Omental fat pad (tissue), 4 donors: ENCODE measurements at places on chromosomes 16 and 17. TPM values are rescaled to one million over a fixed set of nuclear protein-coding genes. Genes with fewer than 3 reads are reported as not detected.

The BBS2 gene
- 37.5 TPM for total RNA-seq

The GRB7 gene
- not detected for total RNA-seq

The PCYT2 gene
- 36.5 TPM for total RNA-seq

The CPHXL gene
- total RNA-seq, result not detected

The OTOA gene
- total RNA-seq, result 1.2 TPM

The ITGAL gene
- 20.2 TPM for total RNA-seq

The C16orf92 gene
- total RNA-seq, result not detected

GRCh38 chr17:58238147-58238634 lies at the start of gene LPO:
TSS of gene LPO (plus strand) at chr17:58238584. CDS start at chr17:58242980, 4,396 bp downstream.
- DNase-seq, result no peak

DNA sequence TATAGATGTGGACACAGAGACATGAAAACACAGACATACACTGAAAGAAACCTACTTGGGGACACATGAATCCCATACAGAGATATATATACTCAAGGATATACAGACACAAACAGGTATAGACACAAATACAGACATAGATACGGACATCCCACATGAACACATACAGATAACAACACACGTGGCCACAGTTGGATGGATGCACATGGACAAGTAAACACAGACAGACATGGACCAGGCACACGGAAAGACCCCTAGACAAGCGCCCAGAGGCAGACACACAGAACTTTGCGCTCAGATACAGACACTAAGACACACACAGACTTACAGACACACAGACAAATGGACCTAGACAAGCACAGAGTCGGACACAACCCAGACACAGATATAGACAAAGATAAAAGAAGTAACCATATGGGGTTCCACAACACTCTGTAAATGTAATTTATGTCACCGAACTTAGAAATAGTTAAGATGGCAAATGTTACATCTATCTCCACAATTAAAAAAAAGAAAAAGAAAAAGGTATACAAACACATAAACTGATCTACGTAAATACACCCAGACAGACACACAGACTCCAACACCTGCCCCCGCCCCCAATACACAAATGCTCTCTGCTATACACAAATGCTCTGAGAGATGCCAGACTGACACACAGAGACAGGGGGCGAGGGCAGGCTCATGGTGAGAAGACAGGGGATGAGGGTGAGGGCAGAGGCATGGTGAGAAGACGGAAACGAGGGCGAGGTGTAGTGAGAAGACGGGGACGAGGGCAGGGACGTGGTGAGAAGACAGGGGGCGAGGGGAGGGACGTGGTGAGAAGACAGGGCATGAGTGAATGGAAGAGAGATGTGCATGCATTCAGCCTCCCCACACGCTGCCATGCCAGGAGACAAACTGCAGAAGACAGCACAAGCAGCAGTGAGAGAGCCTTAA lies 118.3 kb downstream of the SMG6 start:
- no peak for DNase-seq

- DNase-seq, result no peak
Measured at GRCh38 chr17:46044989-46045388, 45.9 kb downstream of the STH start.

GRCh38 chr16:54107583-54108202 lies 178.9 kb downstream of the IRX3 start:
- DNase-seq, result no peak

DNA sequence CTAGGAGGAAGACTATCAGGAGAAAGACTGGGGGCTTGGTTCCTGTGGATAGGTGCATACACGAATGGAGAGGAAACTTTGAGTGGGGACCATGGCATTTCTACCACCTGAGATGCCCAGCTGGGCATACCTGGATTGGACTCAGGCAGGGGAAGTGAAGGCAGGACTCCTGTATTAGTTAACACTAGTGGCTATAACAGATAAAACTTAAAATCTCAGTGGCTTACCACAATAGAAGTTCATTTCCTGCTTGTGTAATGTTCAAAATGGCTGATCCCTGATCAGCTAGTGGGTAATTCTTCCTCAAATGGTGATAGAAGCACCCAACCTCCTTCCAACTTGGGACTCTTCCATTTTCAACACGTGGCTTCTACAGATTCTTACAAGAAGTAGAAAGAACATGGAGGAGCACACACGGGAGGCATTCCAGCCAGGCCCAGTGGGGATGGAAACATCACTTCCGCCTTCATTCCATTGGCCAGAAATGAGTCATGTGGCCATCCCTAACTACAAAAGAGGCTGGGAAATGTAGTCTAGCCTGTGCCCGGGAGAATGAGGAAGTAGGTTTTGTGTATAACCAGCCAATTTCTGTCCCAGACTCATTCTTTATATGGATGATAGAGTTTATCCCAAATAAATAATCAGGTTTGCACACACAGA lies 112.1 kb downstream of the UTP18 start:
- DNase-seq, result no peak

DNA sequence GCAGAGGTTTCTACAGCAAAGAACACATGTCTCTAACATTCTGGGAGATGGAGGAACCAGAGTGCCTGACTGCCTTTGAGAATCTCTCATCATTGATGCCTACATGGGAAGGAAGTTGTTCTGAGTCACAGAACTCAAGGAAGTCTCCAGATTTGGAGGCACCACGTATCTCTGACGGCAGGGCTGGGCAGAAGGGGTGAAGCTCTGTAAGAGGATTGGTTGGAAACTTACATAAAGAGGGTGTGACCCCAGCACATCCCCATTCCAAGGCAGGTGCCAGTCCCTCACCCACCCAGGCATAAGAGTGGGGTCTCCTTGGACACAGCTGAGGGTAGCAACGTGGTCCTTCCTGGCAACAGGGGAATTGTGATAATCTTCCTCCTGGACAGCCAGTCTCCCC lies 17.4 kb downstream of the TNFRSF13B start:
- DNase-seq, result no peak

DNA sequence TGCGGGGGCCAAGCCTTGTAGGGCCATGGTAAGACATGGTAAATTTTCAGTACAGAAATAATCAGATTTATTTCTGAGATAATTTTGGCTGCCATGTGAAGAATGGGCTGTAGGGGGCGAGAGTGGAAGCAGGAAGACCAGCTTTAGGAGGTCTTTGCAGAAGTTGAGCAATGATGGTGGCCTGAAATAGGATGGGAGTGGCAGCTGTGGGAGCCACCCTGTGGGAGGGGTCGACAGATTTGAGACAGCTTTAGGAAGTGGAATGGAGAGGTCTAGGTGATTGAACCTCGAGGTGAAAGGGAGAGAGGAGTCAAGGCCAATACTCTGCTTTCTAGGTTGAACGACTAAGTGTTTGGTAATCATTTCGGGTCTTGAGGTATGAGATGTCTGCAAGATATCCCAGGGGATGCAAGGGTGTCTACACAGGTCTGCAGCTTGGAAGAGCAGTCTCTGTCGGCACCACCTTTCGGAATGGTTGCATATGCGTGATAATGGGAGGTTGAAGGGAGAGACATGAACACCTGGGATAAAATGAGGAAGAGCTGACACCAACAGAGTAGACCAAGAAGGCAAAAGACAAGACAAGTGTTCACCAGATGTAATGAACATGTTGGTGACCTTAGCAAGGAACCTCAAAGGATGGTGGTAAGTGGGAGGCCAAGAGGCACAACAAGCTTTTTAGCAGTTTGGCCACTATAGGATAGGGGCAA lies 4.2 kb upstream of the ATXN7L3 start:
- no peak for DNase-seq

- DNase-seq, result no peak
Measured at GRCh38 chr17:20968913-20969616, 73.7 kb downstream of the USP22 start.

DNA sequence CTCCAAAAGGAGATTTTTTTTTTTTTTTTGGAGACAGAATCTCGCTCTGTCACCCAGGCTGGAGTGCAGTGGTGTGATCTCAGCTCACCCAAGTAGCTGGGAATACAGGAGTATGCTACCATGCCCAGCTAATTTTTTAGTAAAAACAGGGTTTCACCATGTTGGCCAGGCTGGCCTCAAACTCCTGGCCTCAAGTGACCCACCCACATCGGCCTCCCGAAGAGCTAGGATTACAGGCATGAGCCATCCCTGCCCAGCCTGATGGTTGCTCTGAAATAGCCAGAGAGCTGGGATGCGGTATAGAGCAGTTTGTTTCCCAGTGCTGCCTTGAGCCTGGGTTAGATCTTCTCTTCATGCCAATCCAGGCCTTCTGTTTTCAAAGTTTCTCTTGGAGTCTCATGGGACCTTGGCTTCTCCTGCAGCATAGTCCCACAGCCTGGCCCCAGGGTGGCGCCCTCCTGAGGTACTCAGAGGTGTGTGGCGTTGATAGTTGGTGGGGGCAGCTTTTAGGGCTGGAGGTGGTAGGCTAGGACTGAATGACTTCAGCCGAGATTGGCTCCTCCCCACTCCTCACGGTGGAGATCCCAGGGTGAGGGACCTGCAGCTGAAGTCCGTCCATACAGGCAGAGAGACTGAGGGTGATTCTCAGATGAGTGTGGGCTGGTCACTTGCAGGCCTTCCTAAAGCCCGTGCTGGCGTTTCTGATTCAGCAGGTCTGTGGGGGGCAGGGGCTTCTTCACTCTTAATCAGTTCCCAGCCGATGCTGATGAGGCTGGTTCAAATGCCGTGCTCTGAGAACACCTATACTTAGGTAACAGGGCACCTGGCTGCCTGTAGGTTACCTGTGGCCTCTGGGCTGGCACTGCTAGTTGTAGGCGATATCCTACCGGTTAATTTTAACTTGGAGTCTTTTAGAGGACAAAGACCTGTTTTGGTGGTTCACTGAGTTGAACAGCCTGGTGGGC lies 52.0 kb downstream of the TNFRSF13B start:
- DNase-seq, result peak; percentile 0

DNA sequence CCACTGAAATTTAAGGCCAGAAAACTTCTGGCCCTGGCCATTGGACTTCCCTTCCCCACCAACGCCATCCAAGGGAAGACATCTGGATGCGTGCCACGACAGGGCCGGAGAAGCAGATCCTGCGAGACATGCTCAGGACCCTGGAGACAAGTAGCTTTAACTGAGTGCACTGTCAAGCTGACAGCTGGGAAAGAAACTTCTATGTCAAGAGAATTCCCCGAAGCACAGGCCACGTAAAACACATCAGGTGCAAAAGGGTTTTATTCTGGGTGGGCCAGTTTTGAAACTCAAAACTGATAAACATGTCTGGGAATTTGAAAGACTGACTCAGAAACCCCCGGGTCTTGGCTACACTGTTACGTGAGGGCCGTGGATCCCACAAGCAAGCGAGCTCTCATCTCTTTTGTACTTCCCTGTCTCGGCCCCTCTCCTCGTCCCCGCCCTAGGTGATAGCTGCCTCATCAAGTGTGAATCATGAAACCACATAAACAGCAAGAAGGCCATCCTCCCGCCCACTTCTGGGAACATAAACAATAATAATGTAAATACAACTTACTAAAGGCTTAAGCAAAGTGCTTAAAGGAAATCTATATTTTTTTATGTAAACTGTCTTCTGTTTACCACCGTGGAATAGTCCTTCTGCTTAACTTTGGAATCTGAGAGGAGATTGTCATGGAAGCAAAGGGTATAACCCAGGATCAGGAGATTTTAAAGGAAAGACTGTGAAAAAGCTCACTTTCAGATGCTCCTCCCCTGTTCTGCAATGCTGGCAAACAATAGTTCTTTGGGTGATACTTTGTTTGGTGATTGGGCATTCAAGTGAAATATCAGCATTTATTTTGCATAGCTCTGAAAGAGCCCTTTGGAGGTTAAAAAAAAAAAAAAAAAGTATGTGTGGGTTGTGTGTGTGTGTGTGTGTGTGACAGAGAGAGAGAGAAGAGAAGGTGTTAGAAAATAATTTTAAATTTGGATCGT lies 406.0 kb upstream of the MAF start:
- no peak for DNase-seq
